NCI-H1694 treated with DMSO at 0.1 percent for 48 hours (cell line): ENCODE measurements at places on chromosomes 7 and 10.

GRCh38 chr7:159128767-159129166 lies 15.9 kb downstream of the VIPR2 start:
- no peak for DNase-seq

- DNase-seq: peak; percentile 87
Observed at GRCh38 chr7:66844552-66845378, 76.3 kb upstream of the TMEM248 start.

DNA sequence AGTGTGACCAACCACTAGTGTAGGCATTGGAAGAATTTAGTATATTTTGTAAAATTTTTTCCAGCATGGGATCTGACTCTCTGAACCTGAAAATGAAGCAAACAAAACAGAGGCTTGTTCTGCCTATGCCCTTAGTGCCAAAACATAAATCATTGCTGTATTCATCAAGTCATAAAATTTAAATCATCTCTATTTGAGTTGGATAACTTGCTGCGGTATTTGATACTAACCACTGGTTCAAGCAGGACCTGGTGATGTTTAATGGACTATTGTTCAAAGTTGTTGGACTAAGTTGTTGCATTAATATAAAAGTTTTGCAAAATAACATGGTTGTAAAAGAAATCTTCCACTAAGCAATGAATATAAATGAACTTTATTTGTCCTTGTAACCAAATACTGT lies 19.8 kb upstream of the RPA3 start:
- no peak for DNase-seq

GRCh38 chr10:44981172-44982113 lies 2.8 kb upstream of the DEPP1 start:
- no peak for DNase-seq

DNA sequence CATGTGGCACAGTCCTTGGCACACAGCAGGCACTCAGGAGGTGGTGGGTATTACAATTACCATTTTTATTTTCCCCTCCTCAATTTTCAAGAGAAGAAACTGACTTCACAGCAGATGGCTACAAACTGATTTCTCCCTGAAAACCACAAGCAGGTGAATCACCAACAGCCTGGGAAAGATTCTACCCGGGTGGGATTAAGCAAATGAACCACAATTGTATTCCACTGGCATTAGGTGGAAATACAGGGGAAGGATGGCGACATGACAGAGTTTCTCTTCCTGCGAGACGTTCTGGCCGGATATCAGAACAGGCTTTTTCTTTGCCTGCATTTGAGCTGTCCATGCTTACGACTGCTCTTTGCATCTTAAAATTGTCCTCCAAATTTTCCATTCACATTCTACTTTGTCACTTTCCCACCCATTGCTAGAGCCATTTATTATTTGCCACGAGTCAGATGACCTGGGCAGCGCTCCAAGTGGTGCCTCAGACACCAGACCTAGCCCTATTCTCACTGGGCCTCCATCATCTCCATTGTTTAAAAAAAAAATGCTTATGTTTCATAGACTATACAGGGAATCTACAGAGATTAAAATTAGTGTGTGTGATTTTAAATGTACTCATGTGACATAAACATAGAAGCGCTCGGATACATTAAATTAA lies 4.6 kb downstream of the DENND11 start:
- DNase-seq: no peak

DNA sequence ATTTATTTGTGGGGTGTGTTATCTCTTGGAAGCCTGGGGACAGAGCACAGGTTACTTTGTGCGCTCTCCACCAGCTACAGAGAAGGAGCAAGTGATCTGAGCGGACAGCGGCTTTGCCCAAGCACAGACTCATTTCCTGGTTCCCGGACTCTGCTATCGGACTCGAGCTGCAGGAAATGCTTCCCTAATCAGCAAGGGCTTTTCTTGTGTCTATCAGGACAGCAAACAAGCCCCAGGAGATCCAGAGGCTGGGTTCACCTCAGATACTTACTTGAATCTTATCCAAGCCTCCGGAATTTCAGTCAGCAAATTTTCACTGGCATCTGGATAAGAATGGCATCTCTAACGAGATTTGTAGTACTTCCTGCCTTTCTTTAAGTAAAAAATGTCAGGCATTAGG lies 27.8 kb downstream of the MRC1 start:
- DNase-seq: no peak

- DNase-seq: no peak
Observed at GRCh38 chr7:117015258-117016184, 62.2 kb downstream of the ST7 start.

GRCh38 chr10:69362471-69362954 lies 54.2 kb downstream of the TACR2 start:
- DNase-seq: no peak

DNA sequence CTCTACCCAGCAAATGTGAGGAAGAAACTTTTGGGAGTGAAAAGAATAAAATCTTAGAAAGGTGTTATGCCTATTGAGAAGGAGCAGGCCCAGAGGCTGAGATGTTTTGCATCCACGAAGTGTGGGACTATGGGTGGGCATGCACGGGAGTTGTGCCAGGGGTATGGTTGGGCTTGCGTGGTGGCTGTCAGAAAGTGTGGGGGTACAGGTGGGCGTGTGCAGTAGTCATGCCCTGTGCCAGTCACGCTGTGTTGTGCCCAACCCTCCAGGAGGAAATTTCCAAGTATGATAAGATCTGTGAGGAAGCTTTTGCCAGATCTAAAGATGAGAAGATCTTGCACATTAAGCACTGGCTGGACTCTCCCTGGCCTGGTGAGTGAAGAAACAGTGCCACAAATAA lies 52.9 kb upstream of the ZMIZ2 start:
- no peak for DNase-seq

DNA sequence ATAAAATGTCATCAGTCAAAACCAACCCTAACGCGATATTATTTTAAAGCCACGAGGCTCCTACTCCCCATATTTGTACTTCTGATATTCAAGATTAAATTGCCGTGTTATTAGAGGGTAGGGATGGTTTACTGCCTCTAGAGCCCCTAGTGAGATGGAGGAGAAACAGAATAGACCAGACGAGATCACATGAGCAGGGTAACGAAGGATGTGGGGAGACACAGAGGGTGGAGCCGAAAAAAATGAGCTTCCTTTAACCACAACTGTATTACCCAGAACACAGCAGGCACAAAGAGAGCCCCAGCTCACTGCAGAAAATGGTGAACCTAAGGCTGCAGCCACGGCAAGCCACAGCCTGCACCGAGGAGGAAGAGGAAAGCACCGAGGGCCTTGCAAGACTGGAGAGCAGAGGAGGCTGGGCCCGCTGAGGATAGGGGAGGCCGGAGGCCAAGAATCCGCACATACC lies 14.3 kb downstream of the ZC3HAV1 start:
- DNase-seq: no peak

DNA sequence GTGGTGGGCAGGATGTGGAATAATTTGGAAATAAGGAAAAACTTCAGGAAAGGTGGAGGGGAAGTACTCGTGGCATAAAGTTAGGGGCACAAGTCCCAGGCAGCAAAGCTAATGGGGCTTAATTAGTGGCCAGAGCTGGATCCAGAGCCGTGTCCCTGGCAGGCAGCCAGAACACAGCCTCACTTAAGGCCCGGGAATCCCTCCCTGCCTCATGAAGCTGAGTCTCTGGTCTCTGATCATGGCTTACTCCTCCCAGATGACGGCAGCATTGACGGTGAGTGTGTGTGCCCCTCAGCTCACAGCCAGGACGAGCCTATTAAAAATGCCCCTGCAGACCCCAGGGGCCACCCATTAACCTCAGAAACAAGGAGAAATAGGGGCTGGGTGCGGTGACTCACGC lies 48.2 kb upstream of the NPTX2 start:
- DNase-seq: no peak

DNA sequence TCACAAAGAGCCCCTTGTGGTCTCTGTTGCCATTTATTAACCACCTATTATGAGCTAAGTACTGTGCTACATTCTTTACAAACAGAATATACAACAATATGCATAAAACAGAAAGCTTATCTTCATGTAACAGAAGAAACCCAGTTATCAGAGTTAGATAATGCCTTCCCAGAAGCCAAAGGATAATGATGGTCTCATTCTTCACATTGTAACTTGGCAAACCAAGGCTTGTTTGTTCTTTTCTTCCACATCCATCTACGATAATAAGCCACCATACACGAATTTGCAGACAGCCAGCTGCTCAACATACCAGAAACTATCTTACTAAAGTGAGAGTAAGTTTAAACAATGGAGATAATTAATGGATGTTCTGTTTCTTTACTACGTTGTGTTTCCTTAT lies 127.6 kb downstream of the NEBL start:
- DNase-seq: no peak

DNA sequence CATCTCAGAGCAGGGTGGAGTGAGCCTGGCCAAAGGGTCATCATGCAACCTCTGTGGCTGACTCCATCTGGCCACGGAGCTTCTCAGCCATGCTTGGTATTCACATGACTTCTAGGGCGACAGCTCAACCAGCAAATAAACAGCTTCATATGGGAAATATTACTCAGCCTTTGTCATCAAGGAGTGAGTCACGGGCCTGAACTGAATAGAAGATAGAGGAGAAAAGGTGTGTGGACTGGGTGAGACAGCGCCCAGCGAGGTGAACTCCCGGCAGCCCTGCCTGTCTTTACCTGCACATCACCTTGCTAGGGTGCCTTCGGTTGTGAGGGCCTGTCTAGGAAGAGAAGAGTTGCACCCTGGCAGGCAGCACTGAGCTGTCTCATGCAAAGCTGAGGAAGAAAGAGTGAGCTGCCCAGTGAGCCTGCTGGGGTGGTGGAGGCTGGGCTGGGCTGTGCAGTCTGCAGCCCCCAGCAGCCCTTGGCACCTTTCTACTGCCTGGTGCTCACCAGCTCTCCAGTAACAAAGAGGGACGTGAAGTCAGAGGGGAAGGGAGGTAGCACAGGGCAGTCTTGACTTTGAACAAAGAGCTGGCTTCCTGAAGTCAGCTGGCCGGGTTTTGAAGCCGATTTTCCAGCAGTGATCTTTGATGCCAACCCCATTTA lies 114.2 kb downstream of the EGFR start:
- DNase-seq: no peak

DNA sequence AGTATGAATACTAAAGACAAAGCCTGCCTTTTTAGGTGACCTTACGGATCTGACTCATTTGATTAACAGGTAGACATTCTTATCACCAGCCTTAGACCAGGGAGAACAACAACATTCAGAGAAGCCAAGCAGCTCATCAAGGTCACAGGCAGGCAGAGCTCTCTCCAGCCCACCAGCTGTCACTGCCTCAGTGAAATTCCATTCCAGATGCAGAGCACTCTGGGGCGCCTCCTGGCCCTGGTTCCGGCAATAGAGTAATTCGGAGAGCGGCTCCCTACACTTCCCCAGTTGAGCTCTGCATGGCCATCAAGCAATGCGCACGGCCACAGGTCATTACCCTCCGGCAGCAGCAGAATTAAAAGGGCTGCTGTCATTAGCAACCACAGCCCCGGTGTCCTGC lies 164.7 kb downstream of the TCERG1L start:
- DNase-seq: no peak

DNA sequence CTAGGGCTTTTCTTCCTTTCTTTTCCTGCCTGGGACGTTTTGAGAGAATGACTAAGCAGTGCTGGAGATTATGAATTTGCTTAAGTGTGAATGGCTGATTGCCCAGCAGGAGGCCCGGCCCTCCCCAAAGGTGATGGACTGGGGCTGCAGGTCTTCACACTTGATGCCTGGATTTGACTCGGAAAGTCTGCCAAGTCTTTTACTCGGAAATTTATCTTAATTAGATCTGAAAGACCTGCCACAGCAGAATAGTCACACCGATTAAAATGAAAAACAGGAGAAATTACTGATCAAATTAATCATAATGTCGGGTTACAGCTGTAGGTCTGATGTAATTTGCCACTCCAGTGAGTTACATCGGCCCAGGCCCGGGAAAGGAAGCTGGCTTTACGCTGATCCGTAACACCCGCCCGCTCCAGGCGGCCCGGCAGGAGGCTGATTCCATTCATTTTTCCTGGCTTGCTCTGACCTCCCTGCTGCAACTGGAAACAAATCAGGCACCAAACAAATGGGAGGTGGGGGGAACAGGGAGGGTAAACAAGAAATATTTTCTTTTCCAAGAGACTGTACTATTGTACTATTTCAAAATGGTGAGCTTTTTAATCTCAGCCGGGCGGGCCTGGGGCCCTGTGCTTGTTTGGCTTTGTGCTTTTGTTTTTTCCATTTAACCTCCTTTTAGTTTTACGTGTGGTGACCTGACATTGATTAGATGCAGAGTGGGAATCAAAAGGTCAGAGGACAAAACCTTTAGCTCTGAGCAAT lies 212.4 kb upstream of the YAE1 start:
- DNase-seq: no peak

DNA sequence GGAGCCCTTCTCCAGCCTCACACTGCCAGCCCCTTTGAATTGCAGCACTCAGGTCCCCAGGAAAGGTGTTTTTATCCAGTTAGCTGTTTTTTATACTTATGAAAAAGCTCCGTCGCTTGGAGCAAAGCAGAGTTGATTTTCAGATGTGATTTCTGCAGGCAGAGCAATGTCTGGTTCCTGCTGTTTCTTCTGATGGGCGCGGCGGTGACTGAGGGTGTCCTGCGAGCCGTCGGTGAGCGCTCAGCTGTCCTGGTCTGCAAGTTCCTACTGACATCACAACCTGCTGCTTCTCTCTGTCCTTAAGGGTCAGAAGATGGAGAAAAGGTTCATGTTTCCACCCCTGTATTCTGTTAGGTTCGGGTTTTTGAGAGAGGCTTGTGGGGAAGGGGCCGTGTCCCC lies 109.6 kb upstream of the FAM20C start:
- no peak for DNase-seq

GRCh38 chr10:22958338-22958737 lies 30.5 kb downstream of the ARMC3 start:
- no peak for DNase-seq

DNA sequence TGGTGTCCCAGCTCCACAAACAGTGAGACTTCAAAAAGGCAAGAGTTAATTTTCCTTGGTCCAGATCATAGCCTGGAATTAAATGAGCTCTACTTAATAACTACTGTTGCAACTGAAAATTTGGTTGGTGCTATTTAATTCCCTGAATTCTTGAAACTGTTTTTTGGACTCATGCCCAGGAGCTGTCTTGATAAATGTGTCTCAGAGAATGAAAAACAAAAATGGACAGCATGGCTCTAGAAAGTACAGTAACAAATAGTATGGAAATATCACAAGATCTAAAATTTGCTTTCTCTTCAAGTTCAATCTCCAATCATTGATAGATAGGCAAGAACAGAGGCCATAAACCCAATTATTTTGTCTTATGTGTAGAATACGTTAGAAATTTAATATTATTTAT lies 42.5 kb downstream of the CCDC71L start:
- DNase-seq: no peak

DNA sequence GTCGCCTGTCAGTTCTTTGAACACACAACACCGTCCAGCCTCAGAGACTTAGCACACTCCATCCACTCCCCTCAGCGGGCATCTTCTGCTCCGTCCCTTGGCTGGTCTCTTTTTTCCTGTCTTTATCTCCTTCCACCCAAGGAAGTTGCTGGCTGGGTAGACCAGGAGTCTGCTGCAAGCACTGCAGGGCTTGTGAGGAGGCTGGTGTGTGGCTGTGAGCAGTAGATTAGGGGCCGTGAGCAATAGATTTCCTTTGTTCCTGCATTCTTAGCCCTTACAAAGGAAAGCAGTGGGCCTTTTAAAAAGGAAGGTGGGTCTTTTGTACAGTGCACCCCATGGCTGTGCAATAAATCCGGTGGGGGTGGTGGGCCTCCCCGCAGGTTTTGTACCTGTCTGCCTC lies 100.3 kb upstream of the BTBD16 start:
- no peak for DNase-seq
